Left ventricle myocardium inferior (tissue), 1 donor: ENCODE measurements at places on chromosomes 13 and 19.

DNA sequence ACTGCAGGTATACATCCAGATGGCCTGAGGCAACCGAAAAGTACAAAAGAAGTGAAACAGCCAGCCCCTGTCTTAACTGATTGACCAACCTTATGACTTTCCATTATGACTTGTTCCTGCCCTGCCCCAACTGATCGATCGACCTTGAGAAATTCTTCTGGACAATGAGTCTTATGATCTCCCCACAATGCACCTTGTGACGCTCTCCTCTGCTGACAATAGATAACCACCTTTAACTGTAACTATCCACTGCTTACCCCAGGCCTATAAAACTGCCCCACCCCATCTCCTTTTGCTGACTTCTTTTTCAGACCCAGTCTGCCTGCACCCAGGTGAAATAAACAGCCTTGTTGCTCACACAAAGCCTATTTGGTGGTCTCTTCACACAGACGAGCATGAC is 11.2 kb downstream of the ZNF83 start:
- H3K27ac ChIP-seq = no peak overlapping the region
- H3K27me3 ChIP-seq = no peaks in the 10 kb centered on the region
- H3K4me1 ChIP-seq = no peaks in the 10 kb centered on the region
- no peak overlapping the region for H3K4me3 ChIP-seq
- H3K36me3 ChIP-seq = peaks cover 49% of the 10 kb centered on the region
- no peak for DNase-seq

DNA sequence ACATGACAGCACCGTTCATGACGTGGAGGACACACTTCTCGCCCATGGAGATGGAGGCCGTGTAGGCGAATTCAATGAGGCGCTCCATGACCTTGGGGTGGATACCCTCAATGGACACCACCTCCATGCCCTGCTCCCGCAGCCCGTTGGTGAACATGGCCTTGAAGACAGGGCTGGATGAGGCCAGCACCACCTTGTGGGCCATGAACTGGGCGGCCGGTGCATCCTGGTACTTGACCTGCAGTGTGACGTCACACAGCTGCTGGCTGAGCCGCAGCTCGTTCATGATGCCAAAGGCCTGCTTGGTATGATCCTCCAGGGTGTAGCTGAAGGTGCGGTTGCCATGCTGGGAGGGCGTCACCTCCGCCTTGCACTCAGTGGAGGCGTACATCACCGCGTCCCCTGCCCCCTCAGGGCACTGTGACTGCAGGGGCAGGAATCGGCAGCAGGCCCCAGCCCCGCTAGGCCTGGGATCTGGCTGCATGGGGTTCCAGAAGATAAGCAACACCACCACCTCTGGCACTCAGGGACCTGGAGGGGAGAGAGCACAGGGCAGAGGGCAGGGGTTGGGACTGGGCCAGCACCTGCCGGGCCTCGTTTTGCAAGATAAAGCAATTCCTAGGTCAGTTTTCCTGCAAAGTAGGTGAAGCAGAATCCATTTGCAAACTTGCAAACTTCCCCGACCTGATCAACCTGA is 3.5 kb downstream of the KEAP1 start:
- no peak overlapping the region for H3K4me3 ChIP-seq
- no peak overlapping the region for H3K27ac ChIP-seq
- no peaks in the 10 kb centered on the region for H3K27me3 ChIP-seq
- peaks cover 69% of the 10 kb centered on the region for H3K4me1 ChIP-seq
- DNase-seq = no peak
- H3K36me3 ChIP-seq = peaks cover 52% of the 10 kb centered on the region

- H3K4me1 ChIP-seq = peaks cover 8% of the 10 kb centered on the region
- no peaks in the 10 kb centered on the region for H3K36me3 ChIP-seq
- H3K27me3 ChIP-seq = no peaks in the 10 kb centered on the region
- H3K27ac ChIP-seq = no peak overlapping the region
- DNase-seq = no peak
These were observed 34.2 kb downstream of the KCTD12 start for GRCh38 chr13:76851961-76852360.

DNA sequence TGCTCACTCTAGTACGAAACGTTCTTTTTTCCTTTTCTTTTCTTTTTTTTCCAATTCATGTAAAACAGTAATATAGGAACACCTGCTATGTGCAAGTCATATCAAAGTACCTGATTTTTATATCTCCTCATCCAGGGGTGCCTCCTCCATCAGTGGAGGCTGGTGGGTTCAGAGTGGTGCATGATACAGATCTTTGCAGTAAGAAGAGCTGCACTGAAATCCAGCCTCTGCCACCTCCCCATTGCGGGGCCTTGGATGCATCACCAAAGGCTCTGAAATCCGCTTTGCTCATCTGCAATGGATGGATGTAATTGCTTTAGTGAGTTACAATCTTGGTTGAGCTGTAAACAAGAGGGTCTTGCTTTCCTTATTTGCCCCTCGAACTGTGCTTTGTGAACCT is 38.3 kb downstream of the GPR12 start:
- H3K27me3 ChIP-seq = peaks cover 27% of the 10 kb centered on the region
- no peak for DNase-seq

- H3K27me3 ChIP-seq = peaks cover 4% of the 10 kb centered on the region
- no peak for DNase-seq
- no peaks in the 10 kb centered on the region for H3K4me1 ChIP-seq
- H3K27ac ChIP-seq = peak overlapping the region; percentile 36
These were observed 106.3 kb downstream of the FGF9 start for GRCh38 chr13:21777166-21777565.

- peaks cover 1% of the 10 kb centered on the region for H3K4me1 ChIP-seq
- no peak overlapping the region for H3K4me3 ChIP-seq
These were observed 9.7 kb downstream of the TEX29 start for GRCh38 chr13:111330066-111330610.

DNA sequence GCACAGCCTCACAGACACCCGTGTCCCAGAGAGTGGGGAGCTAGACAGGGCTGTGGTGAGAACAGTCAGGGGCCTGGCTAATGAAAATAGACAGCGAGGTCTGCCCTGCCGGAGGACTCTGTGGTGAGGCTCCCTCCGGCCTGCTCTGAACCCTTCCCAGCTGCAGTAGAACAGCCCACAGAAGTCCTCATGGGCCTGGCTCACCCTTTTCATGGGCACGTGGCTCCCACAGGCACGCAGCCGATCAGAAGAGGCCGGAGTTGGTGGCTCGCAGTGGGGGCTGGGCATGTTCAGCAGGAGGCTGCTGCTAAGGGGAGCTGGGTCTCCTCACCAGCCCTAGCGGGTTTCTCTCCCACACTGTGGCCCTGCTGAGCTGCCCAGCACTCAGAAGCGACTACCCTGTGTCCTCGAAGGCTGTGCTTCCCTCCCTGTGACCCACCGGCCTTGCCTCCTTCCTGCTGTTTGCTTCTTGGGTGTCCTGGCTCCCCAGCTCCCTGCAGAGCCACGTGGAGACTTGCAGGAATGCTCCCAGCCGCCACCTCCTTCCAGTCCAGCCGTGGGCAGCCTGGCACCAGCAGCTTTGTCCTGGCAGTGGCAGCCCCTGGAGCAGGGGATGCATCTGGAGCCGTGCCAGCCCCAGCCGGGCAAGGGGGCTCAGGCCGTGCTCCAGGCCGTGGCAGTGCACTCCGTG is 138.7 kb downstream of the KDM4B start:
- H3K27ac ChIP-seq = peak overlapping the region; percentile 64
- no peak overlapping the region for H3K4me3 ChIP-seq
- H3K4me1 ChIP-seq = peaks cover 53% of the 10 kb centered on the region
- DNase-seq = peak; percentile 51

GRCh38 chr13:71359641-71360040 is 507.4 kb downstream of the DACH1 start:
- no peaks in the 10 kb centered on the region for H3K27me3 ChIP-seq
- DNase-seq = no peak
- no peak overlapping the region for H3K4me3 ChIP-seq
- no peaks in the 10 kb centered on the region for H3K36me3 ChIP-seq
- H3K4me1 ChIP-seq = no peaks in the 10 kb centered on the region

DNA sequence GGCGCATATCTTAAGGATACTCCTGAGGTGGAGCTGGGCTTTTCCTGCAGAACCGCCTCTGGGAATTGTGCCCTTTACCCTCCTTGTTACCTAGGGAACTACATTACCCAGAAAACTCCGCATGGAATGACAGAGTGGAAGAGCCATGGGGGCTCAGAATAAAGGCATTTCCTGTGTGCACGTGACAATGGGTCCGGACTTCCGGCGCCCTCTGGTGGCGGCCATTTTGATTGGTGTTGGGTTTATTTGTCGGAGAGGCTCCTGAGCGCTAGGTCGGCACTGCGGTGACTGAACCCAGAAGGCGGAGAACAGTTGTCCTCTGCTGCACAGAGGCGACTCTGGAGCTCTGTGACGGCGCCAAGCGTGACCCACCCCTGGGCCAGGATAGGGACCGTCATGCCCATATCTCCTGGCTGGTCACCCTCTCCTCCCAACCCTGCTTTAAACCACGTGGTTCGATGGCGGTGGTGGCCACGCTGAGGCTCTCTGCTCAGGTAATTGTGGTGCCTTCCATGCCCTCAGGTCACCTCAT is at the start of gene ZNF587B:
ZNF587B (plus strand) TSS at position 229 of the 532 bp plus-strand sequence; CDS start at position 459, 230 bp downstream.
- peaks cover 42% of the 10 kb centered on the region for H3K4me1 ChIP-seq
- H3K27me3 ChIP-seq = no peaks in the 10 kb centered on the region
- peak within 1 kb of the TSS; percentile 90 for H3K27ac ChIP-seq

DNA sequence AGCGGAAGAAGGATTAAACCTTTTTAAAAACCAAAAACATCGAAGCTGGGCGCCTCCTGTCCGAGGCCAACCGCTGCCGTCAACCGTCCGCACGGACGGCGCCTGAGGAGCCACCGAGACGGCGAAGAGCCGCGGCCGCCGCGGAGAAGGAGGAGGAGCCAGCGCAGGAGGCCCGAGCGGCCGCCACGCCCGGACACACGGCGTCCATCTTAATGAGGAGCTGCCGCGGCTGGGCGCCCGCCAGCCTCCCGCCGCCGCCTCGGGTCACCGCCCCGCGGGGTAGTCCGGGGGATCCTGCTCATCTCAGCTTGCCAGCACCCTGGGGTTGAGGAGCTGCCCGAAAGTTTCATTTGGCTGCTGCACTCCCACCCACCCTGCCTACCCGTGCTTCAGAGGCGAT is 10.6 kb downstream of the ZSCAN1 start:
- DNase-seq = no peak
- H3K36me3 ChIP-seq = no peaks in the 10 kb centered on the region
- no peaks in the 10 kb centered on the region for H3K4me1 ChIP-seq
- no peak overlapping the region for H3K27ac ChIP-seq
- H3K27me3 ChIP-seq = no peaks in the 10 kb centered on the region

GRCh38 chr13:34587576-34587975 is 354.5 kb upstream of the NBEA start:
- H3K27ac ChIP-seq = no peak overlapping the region
- no peaks in the 10 kb centered on the region for H3K27me3 ChIP-seq
- H3K36me3 ChIP-seq = no peaks in the 10 kb centered on the region
- DNase-seq = no peak
- peaks cover 13% of the 10 kb centered on the region for H3K4me1 ChIP-seq

GRCh38 chr19:16470541-16470910 is 1.2 kb downstream of the EPS15L1 start:
- DNase-seq = no peak
- H3K4me3 ChIP-seq = peak overlapping the region; percentile 99
- peak overlapping the region; percentile 95 for H3K27ac ChIP-seq
- H3K36me3 ChIP-seq = peaks cover 5% of the 10 kb centered on the region

DNA sequence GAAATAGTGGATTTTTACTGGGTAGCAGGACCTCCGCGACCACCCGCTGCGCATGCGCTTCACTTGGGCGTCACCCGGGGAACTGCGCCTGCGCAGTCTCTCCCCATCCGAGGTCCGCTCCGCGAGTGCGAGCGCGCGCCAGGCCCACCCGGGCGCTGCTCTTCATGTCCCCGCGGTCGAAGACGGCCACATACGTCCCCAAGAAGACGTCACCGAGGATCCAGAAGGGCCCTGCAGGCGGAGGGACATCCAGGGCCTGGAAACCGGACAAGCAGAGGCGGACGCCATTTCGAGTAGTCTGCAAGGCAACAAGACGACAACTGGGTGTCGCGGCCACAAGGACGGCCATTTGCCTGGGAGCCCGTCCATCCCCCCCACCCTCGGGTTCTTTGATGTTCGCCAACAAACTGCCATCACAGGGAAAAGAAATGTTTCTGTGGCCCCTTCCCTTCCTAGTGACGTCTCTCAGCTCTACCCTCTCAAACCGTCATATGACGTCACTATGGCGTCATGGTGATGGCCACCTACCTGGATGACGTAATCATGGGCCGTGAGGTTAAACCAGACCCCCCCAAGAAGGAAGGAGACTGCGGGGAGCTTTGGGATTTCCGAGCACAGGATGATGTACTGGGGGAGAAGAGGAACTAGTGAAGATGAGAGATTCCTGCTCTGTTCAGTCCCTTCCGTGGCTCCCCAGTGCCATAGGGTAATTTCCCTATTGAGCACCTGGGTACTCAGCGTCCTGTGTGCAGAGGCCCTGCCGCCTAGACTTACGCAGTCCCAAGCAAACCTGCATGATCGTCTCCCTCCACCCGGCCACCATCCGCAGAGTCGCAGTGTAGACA is 6.7 kb downstream of the NAPSA start:
- H3K4me3 ChIP-seq = peak overlapping the region; percentile 67
- peak; percentile 74 for DNase-seq
- H3K4me1 ChIP-seq = peaks cover 24% of the 10 kb centered on the region
- peak overlapping the region; percentile 83 for H3K27ac ChIP-seq
- H3K27me3 ChIP-seq = no peaks in the 10 kb centered on the region
- H3K36me3 ChIP-seq = no peaks in the 10 kb centered on the region

DNA sequence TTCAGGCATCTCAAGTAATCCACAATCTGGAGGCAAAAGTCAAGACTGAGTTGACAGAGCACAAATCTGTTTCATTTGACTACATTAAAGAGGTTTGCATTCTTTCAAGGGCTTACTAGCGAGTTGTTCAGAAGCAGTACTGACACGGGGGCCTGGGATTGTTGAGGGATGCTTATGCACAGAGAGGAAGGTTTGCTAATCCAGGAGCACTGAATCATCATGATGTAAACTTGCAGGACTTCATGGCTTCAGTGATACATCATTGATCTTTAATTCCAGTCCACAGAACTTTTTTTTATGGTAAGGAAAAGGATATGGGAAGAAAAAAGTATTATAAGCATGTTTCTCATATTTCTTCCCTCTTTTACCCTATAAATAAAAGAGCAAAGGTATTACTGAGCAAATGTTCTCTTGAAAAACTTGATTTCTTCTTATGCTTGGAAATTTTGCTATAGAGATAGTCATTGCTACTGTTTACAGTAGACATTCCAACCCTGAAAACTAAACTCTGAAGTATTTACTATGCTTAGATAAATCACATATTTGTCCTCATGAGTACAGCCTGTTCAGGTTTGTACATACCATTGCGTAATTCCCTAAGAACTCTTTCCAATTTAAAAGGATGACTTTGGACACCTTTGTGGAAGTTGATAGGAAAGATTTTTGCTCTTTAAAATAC is 65.8 kb upstream of the KPNA3 start:
- H3K27me3 ChIP-seq = no peaks in the 10 kb centered on the region
- no peak overlapping the region for H3K4me3 ChIP-seq
- DNase-seq = no peak
- H3K36me3 ChIP-seq = no peaks in the 10 kb centered on the region
- no peak overlapping the region for H3K27ac ChIP-seq
- no peaks in the 10 kb centered on the region for H3K4me1 ChIP-seq

- H3K4me3 ChIP-seq = no peak overlapping the region
- DNase-seq = no peak
- H3K27ac ChIP-seq = no peak overlapping the region
These were observed 8.3 kb upstream of the RB1 start for GRCh38 chr13:48295271-48295670.
